Activated naive CD8-positive, alpha-beta T cell treated with anti-CD3 and anti-CD28 coated beads for 36 hours (primary cell): ENCODE measurements at places on chromosomes 2 and 18. TPM values are rescaled to one million over a fixed set of nuclear protein-coding genes. Genes with fewer than 3 reads are reported as not detected.

RGPD3 gene
- not detected for total RNA-seq

STPG4 gene
- total RNA-seq, result not detected

SUPT7L gene
- 26.2 TPM for total RNA-seq

CHRND gene
- total RNA-seq, result not detected

MEP1B gene
- total RNA-seq, result not detected

REG1B gene
- total RNA-seq, result not detected

HOXD13 gene
- not detected for total RNA-seq
